ENCODE measurements at places on chromosomes 5 and 9.
A peak's percentile ranks its signal among the peaks of the same experiment; 100 is the strongest.

- DNase-seq: no peak
These were observed 134.6 kb upstream of the VLDLR start for GRCh38 chr9:2486988-2487387.

DNA sequence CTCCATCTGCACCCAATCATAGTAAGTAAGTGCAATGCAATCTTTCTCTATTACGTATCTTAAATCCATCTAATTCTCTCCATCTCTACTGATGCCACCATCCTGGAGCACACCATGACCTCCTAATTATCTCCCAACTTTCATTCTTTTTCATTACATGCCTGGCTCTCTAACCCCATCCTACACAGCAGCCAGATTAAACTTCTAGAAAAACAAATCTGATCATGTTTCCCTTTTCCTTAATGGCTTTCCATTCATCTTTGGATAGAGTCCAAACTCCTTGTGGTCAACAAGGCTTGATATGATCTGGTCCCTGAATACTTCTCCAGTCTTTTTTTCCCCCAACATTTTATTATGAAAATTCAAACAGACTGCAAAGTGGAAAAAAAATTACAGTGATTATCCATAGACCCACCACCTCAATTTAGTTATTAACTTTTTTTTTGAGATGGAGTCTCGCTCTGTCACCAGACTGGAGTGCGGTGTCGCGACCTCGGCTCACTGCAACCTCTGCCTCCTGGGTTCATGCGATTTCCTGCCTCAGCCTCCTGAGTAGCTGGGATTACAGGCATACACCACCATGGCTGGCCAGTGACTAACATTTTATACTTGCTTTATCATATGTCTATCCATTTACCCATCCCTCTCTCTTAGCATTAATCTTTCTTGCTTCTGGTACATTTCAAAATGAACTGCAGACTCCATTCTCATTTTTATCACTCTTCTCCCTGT, 5.2 kb downstream of the PPP2R2B start:
- DNase-seq: no peak

- peak; percentile 53 for DNase-seq
These were observed 7.6 kb downstream of the ARPC5L start for GRCh38 chr9:124869466-124869985.

DNA sequence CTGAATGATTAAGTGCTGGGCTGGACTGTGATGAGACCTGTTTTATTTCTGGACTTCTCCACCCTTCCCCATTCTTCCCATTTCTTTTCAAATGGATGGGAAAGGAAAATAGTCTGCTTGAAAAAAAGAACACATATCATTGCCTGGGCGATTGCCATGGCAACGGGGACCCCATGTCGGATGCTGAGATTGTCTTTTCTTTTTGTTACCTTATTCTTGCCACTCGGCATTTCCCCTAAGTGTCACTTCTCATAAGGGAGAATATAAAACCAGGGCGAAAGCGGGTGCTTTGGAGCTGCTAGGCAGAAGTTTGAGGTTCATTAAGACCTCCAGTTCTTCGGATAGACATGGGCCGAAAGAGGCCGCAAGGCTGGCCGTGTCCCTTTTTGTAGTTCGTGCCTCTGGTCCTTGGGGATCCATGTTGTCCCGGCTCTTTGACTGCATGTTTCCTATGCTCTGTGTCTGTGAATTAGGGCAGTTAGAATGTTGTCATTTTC, 763 bp downstream of the FGD3 start:
- DNase-seq: no peak

- peak; percentile 98 for DNase-seq
These were observed at the start of gene PTTG1 for GRCh38 chr5:160421625-160422258. Gene PTTG1 (plus strand): TSS chr5:160421855. CDS start chr5:160422313, 458 bp downstream.

GRCh38 chr5:178346607-178347334, 114.2 kb upstream of the PHYKPL start:
- no peak for DNase-seq

GRCh38 chr5:10699281-10699874, 61.7 kb downstream of the DAP start:
- DNase-seq: no peak

DNA sequence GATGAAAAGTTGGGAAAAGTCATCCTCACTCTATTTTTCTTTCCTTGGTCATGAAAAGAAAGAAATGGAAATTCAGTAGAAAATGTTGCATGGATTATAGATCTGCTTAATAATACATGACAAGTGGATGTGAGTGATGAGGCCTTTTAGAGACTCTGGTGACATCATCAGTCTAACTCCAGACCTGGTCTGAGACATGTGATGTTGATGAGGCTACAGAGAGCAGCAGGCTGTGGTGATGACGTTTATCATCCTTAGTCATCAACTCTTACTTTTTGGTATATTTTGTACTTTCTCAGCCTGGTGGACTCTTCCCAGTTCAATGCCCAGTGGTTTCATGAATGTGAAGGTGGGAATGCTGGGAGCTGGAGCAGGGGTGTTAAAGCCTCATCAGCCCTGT, 116.4 kb downstream of the TTLL11 start:
- no peak for DNase-seq

- no peak for DNase-seq
These were observed 1178.8 kb upstream of the DMAC1 start for GRCh38 chr9:8978334-8978733.

DNA sequence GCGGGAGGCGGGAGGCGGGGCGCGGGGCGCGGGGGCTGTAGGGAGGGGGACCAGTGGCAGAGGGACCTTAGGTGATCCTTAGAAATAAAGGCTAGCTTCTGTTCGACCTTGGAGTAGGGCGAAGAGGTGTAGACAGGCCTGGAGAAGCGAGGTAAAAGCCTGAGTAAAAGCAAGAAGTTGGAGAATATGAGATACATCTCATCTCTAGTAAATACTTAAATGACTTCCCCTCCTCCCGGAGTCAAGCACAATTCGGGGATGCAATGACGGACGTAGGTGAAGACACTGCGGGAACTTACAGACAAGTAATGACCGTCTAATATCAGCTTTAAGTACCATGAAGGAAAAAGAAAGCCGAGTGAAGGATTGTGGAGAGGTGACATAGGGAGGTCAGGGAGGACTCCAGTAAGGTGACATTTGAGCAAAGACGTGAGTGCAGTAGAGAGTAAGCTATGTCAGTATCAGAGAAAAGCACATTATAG, 466 bp downstream of the SMC2 start:
- DNase-seq: peak; percentile 69

DNA sequence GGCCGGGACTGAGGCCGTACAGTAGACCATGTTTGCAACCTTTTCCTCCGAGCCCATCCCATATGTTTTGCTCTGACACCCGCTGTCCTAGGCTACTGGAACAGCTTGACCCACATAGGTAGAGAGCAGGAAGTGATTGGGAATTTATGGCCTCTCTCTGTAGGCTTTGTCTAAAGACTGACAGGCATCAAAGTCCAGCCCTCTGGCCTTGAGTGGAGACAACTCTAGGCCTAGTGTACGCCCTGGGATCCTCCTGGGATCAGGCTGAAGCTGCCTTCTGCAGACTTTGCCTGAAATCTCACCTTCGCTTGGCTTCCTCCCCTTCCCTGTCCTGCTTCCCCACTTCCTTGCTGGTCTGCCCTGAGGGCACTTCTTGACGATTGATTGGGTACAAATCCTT, 13.6 kb upstream of the AKNA start:
- no peak for DNase-seq

- DNase-seq: no peak
These were observed 197.9 kb upstream of the NR3C1 start for GRCh38 chr5:143601357-143601756.

DNA sequence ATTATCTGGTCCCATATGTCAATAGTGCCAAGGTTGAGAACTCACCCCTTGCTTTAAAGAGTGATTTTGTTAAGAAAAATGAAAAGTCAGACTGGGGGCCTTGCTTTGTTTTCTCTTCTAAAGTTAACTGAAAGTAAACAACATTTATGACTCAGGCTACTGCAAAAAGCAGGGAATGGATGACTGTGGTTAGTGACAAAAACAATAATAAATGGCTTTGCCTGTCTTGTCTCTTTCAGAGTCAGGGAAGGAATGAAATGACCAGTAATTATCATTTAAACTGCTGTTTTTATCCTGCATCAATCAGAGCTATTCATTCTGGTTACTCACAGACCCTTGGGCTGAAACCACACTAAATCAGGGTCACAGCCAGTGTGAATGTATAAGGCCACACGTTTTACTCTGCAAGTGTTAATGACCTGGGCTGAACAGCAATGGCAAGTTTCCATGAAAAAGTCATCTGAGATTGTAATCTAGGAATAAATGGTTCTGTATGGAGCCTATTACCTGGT, 112.2 kb downstream of the ZNF608 start:
- DNase-seq: no peak

GRCh38 chr5:174355208-174355612, 309.7 kb downstream of the NSG2 start:
- DNase-seq: no peak

GRCh38 chr9:113155911-113156588, 5.2 kb downstream of the SLC31A2 start:
- DNase-seq: no peak

DNA sequence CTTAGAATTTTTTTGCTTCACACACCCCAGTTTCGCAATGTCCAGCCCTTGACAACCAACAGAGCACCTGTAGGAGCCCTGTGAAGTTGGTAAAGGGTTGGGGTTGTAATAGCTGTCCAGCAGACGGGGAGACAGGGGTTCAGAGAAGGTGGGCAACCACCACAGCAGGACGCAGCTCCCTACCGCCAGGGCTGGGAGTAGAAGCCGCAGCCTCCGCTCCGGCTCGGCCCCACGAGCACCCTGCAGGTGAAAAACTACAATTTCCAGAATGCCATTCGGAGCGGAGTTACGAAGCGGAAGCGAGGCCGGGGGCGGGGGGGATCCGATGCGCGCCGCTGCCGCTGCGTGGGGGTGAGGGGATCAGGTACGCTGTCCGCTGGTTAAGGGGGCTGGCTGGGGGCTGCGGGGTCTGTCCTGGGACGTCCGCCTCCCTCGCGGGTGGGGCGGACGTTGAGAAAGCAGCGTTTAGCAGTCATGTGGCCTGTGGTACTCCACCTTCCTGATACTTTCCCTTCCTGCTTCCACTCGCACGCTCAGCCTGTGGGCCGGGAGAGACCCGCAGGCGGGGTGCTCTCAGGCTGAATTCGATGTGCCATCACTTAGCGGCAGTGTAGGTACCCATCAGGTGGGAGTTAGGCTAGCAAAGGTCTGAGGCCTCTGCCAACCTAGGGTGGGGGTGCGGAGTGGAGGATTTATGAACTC, at the start of gene TRMT10B:
TSS of gene TRMT10B (plus strand) at position 317 of the 702 bp plus-strand sequence. CDS start 8,127 bp downstream, outside the sequence.
- peak; percentile 84 for DNase-seq

DNA sequence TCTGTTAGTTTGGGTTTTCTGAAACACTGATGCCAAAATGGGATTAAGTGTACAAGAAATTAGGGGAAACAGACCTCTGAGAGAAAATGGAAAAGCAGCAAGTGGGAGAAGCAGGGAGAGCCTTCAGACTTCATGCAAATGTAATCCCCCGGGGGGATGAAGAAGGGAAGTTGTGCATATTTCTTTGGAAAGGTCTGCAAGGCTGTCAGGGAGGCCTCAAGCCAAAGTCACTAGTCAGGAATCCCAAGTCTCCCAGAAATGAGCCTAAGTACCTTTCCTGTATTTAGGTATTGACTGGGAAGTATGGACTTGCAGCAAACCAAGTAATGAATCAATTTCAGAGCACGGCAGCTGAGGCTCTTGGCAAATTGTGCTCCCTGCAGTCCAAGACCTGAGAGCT, 2.2 kb downstream of the FTMT start:
- DNase-seq: no peak

DNA sequence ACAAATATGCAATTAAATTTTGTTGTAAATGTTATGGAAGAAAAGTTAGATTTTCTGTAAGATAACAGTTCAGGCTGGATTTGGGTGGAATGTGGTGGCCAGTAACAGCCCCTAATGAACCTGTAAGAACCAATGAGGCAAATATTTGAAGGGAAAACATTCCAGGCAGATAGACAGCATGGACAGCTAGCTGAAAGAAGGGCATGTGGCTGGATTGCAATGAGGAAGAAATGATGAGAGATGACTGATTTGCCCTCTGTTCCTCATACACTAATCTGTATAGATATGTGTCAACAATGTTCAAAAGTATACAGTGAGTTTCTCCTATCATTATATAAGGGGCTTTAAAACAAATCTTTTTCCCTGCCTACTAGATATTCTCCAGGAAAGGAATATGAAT, 58.8 kb downstream of the MAN2A1 start:
- DNase-seq: no peak

Measured in nephron progenitor cell (in vitro differentiated cells).